ENCODE measurements at places on chromosomes 6 and 20. TPM values are rescaled to one million over a fixed set of nuclear protein-coding genes. Genes with fewer than 3 reads are reported as not detected.

The PCNA gene
- total RNA-seq: 18.3 TPM

The CRISP3 gene
- not detected for total RNA-seq

The KLC4 gene
- 14.9 TPM for total RNA-seq

The BFSP1 gene
- total RNA-seq: not detected

The DSN1 gene
- total RNA-seq: 3.0 TPM

The SASH1 gene
- total RNA-seq: 26.1 TPM

The PSMB1 gene
- total RNA-seq: 139 TPM

The APOBEC2 gene
- total RNA-seq: 399 TPM

The DZANK1 gene
- 0.47 TPM for total RNA-seq

The PTPRT gene
- total RNA-seq: 0.04 TPM

The BMP2 gene
- 0.75 TPM for total RNA-seq

The HMGCLL1 gene
- total RNA-seq: 1.3 TPM

The PREP gene
- 67.0 TPM for total RNA-seq

The PRRT1 gene
- total RNA-seq: 0.08 TPM

The ULBP2 gene
- total RNA-seq: 0.69 TPM

The FBXL4 gene
- 7.7 TPM for total RNA-seq

The NINL gene
- 0.22 TPM for total RNA-seq

The NHSL1 gene
- 1.4 TPM for total RNA-seq

The C2 gene
- total RNA-seq: 5.5 TPM

The VNN1 gene
- total RNA-seq: 0.44 TPM

The NRSN1 gene
- not detected for total RNA-seq

The ARHGAP18 gene
- 6.8 TPM for total RNA-seq

The CST4 gene
- total RNA-seq: not detected

The PIM1 gene
- 45.5 TPM for total RNA-seq

The ALDH5A1 gene
- total RNA-seq: 16.7 TPM

The MEP1A gene
- not detected for total RNA-seq

The GRM1 gene
- not detected for total RNA-seq

The OPN5 gene
- total RNA-seq: not detected

The RBL1 gene
- 4.0 TPM for total RNA-seq

The ACTL10 gene
- not detected for total RNA-seq

The EEF1E1 gene
- 13.9 TPM for total RNA-seq
